ENCODE measurements at places on chromosomes 3 and 15.

- no peak for DNase-seq
Measured at GRCh38 chr15:69749797-69750196, 297.2 kb downstream of the RPLP1 start.

- no peak for DNase-seq
Measured at GRCh38 chr3:17805461-17805940, 63.1 kb upstream of the TBC1D5 start.

GRCh38 chr3:143657391-143657790 is 190.9 kb downstream of the SLC9A9 start:
- no peak for DNase-seq

DNA sequence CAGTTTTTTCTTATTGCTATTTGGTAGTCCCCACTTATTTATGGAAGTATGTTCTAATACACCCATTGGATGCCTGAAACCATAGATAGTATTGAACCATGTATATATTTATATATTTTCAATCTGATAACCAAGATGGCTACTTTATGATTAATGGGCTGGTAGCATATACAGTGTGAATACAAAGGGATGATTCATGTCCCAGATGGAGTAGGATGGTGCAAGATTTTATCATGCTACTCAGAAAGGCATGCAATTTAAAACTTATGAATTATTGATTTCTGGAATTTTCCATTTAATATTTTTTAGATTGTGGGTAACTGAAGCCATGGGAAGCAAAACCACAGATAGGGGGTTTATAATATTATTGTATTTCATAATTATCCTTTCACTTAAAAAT is 35.2 kb downstream of the AP4E1 start:
- no peak for DNase-seq

- DNase-seq, result peak; percentile 78
Measured at GRCh38 chr3:71905426-71905825, 120.5 kb upstream of the PROK2 start.

GRCh38 chr3:62587579-62588031 is 214.3 kb upstream of the FEZF2 start:
- no peak for DNase-seq

GRCh38 chr15:31605467-31605931 is 278.9 kb downstream of the KLF13 start:
- no peak for DNase-seq

DNA sequence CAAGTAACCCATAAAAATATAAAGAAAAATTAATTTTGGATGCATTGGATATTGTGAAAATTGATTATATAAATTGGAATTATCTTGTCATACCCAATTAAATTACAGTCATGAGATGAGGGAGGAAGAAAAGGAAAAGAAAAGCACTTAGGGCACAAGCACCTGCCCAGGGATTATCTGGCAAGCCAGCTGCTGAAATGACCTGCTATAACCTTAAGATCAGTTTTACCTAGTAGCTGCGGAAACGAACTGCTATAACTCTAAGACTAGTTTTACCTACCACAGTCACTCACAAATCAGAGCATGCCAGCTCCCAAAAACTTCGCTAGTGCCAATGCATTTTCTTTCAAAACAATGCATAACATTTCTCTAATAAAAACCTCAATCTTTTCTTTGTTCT is 26.2 kb downstream of the LRRFIP2 start:
- no peak for DNase-seq

DNA sequence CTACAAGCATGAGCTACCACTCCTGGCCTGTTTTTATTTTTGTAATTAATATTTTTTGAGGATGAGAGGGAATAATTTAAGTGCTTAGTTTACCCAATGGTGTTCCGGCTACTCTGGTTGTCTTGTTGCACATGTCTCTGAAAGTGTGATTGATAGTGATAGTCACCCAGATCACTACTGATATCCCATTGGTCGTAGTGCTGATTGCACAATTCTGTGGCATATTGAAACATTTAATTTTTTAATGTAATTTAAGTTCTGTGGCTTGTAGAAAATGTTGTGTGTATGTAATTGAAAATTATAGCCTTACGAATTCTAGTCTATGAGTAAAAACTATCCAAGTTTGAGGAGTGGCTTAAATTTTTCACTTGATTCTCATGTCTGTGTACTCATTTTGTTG is 11.9 kb downstream of the ARIH2 start:
- DNase-seq, result no peak

DNA sequence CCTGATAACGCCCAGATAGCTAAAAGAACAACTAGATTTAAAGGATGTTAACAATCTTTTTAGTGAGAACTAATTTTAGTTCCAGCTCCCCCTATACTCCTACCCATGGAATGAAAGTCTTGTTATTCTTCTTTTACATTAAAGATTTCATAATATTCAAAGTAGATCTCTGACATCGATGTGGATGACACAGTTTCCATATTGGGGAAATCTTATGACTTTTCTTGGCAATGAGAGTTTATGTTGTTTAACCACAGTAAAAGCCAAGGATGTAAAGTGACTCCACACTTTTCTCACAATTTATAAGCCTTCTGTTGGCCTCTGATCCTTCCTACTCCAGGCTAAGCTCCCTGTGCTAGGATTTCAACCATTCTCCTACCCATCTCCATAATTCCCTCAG is 332.6 kb upstream of the KCNMB2 start:
- no peak for DNase-seq

DNA sequence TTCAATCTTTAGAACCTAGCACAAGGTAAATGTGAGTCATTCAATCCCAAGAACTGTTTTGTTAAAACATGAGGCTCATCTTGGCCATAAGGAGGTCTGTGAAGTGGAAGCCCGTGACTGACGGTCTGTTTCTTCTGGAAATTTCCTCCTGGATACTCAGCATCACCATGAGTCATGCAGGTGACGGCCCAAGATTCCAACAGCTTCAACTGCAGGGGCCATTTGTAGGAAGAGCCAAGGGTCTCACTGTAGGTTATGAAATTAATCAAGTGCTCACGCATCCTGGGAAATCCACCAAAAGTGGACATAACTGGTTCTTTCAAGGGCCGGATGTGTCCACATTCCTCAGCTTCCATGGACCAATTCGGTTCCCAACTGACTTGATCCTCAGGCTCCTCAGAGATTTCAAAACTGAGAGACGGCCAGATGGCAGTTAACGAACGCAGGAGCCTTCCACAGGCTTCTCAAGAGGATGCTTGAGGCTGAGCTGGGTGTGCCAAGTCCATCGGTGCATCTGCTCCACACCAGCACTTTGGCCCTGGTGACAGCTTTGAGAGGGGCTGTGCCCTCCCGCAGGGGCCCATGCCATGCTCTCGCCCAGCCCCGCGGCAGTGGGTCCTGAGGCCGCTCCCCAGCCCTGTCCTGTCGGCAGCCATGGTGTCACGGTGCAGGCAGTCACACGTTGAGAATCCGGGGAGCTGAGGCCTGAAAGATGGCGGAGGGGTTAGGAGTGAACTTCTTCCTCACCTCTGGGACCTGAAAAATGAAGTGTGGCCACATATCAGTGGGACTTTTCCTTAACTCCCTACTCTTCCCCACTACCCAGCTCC is 8.5 kb downstream of the MAP6D1 start:
- no peak for DNase-seq

DNA sequence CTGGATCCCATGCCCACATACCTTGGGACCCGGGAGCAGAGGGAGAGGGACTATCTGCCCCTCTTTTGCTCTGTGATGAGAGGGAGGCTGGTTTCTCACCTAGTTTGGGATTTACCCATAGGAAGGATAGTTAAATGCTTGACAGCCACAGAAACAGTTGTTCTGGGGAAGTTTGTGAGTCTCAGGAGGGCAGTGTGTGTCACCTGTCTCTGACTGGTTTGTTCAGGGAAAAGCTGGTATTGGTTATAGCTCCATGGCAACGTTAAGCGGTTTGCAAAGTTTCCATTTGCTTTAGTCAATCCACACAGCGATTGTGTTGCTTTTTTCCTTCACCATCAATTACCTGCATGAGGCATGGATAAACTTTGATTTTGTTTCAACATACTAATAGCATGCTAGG is 3.7 kb upstream of the TMED3 start:
- no peak for DNase-seq

DNA sequence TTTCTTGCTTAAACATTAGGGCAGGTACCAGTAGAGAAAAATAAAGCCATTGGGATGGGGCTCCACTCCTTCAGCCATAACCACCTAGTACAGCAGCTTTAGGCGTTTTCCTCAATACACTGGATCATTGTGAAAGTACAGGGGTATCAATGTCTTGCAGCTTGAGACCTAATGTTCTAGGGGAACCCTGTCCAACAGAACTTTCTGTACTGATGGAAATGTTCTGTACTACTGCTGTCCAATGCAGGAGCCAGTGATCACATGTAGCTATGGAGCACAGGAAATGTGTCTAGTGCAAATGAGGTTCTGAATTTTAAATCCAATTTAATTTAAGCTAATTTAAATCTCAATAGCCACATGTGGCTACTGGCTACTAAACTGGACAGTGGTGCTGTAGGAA is 93.9 kb downstream of the NEDD4 start:
- DNase-seq, result no peak

DNA sequence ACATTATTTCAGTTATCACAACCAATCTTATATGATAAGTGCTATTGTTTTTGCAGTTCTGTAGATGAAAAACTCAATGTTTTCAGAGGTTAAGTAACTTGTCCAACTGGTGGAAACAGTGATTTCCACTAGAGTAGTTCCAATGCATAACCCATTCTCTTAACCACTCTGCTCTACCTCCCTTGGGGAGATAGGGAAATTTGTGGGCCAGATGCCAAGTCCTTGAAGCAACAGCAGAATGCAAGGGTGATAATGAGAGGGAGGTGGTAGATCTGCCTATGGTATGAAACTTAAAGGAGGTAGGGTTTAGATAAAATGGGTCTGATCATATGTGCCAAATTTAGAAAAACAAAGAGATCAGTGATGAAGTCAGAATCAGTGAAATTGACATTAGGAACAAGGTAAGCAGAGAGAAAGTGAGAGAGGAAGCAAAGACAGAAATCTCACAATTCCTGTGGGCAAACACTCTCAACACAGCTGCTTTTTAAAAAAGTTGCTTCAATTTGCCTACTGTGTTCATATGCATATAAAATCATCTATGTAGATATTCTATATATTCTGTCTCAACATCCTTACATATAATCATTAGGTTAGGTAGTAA is 50.5 kb upstream of the UBP1 start:
- DNase-seq, result no peak

GRCh38 chr15:90388462-90389380 is 679 bp downstream of the IQGAP1 start:
- peak; percentile 36 for DNase-seq

DNA sequence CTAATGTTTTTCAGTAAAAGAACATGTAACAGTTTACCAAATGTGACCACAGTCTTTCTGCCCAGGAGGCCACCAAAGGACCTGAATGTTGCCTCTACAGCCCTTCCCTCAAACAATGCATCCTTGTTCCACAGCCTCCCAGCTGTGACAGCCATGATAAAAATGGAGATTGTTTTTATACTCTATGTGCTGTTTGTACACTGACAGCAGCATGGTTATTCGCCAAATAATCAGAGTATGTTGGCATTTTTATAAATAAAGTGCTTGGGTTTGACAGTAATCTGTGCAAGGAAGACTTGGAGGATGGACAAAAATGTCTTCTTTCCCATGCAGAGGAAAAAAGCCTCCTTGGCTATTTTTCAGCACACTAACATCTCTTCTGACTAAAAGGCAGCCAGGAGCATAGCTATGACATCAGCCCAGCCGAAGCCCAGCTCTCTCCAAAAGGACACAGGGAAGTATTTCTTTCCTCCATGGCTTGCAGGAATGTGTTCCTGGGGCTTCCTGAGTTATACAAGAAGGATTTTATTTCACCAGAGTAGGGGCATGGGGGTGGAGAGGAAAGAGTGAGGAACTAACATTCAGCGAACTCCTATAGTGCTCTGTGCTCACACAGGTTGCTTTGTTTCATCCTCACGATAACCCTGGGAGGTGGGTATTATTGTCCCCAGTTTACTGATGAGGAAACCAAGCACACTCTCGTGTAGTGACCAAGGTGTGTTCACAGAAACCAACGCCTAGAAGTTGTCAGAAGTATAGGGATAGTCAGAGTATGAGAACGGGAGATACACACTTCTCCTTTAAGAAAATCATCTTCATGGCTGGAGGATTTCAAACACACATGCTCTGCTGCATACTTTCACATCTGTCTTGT is 339.7 kb downstream of the MECOM start:
- DNase-seq, result no peak
